A673 (cell line): ENCODE measurements at places on chromosomes 12 and 14.

GRCh38 chr14:72651714-72652113 lies 242.2 kb downstream of the DPF3 start:
- DNase-seq: no peak

DNA sequence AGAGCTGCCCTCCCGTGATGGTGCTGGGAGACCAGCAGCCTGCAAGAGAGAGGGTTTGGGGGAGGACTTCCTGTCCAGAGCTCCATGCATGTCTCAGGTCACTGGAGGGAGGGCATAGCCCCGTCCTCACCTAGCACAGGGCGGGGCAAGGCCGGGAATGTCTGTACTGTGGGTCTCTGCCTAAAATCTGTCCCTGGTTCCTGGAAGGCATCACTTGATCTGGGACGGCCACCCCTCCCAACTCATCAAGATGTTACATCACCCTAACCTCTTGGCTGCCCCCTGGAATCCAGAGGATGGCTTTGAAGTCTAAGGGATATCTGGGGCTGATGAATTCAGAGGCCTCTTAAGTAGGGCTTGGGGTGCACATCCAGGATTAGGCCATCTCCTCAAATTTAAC lies 37.0 kb upstream of the MEG3 start:
- no peak for DNase-seq

DNA sequence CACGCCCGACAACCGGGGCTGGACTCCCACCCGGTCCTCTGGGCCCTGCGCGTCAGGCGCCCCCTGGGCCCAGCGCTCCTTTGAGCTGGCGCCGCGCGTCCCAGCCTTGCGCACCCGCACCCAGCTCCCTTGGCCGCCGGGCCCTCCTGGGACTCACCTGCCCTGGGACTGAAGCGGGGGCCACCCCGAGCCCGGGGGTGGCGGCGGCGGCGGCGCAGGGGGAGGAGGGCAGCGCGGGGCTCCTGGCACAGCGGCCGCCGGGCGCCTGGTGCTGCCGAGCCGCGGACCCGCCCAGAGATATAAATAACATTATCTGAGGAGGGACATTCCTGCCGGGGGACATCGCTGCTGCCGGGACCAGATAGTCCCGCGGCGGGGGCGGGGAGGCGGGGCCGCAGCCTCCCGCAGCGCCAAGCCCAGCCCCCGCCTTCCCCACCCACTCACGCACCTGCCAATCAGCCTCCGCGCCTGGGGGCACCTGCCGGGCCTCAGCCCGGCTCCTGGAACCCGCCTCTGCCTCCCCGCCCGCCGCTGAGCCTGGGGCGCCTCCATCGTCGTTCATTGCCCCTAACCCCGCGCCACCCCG lies at the start of gene SPTB:
TSS of gene SPTB (minus strand) at position 273 of the 586 bp plus-strand sequence. CDS start 56,813 bp downstream, outside the sequence.
- DNase-seq: peak; percentile 28

GRCh38 chr12:88336076-88336739 lies 194.1 kb downstream of the TMTC3 start:
- no peak for DNase-seq

DNA sequence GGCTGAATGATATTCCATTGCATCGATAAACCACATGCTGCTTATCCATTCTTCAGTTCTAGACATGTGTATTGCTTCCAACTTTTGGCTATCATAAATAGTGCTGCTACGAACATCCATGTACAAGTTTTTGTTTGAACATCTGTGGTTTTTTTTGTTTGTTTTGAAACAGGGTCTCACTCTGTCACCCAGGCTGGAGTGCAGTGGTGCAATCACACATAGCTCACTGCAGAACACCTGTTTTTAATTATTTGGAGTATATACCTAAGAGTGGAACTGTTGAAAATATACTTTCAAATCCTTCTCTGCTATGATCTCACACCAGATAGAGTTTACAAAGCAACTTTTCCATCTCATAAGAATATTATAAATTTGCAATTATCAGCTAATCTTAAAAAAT lies 124.2 kb downstream of the TTC7B start:
- no peak for DNase-seq

DNA sequence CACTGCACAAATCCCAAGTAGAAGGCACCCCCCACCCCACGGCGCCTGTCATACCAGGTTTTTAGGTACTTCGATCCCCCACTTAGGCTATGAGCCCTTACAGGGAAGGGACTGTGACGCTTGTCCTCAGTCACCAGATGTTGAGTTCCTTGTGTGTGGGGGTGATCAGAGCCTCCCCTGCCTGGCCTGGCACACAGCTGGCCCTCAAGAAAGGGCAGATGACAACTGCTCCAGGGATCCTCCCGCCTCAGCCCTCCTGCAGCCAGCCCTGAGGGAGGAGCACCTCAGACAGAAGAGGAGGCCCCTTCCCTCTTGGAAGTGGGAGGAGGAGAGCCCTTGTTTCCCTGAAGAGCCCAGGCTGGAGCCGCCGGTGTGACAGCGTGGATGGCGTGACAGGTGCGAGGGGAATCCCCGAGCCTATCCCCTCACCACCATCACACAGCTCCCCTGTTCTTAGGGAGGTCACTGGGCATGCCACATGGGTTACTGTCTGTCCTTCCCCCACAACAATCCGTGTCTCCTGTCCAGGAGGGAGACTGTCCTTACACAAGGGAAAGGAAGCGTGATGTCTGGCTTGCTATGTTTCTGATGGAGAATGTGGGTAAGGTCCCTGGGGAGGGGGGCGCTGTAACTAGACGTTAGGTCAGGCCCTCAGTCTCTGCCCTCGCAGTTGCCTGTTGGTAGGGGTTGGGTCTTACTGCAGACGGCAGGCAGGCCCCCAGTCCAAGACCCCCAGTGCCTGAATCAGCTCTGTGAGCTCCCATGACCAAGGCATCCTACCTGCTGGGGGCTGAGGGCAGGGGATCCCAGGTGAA lies 31.4 kb downstream of the P2RX4 start:
- DNase-seq: no peak

- no peak for DNase-seq
Observed at GRCh38 chr14:37974421-37974820, 233.3 kb upstream of the SSTR1 start.

DNA sequence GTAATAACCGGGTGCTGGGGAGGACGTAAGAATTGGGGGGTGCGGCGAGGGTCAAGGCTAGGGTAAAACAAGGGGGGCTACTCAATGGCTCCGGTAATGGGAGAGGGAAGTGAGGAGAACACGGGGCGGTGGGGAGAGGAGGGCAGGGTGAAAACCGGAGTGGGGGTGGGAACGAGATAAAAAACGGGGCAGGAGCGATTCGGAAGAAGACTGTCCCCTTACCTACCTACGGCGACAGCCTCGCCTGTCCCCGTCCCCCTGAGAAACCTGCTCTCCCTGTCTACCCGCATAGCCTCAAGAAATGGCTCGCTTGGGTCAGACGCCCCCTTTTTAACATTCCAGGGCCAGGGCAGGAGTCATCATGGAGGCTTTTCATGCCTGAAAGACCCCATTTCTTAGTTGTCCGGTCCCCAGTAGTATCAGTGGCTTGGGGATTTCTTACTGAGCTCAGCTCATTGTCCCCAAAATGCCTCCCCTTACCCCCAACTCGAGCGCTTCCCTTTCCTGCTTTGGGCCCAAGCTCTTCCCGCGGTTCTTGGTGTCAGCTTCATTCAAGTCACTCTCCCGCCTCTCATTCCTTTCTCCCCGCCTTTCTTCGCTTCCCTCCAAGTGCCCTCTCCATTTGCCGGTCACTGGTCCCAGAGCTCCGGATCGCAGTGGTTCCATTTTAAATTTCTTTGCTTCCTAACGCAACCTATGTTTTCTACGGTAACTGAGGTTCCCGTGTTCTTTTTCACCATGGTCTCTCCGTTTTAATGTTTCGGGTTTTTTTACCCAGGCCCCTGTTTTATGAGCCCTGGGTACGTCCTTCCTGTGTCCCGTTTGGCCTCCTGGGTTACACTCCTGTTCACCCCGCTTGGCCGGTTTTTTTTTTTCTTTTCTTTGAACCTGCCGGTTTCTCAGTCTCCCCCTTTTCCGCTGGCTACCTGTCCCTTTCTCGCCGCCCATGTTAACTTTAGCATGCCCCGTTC lies 1.2 kb upstream of the WSB2 start:
- DNase-seq: peak; percentile 67

- no peak for DNase-seq
Observed at GRCh38 chr14:102827716-102828115, 50.5 kb downstream of the TRAF3 start.

DNA sequence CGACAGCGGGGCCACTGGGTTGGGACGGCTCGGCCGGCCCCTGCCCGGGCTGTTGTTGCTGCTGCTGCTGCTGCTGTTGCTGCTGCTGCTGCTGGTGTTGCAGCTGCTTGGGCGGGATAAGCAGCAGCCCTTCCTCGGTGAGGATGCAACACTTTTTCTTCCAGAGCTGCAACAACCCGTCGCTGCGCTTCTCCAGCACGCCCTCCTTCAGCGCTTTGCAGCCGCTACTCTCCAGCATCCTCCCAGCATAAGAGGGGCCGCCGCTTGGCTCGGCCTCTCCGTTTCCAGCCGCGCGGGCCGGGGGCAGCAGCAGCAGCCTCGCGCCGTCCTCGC lies 529 bp downstream of the PHLDA1 start:
- no peak for DNase-seq

DNA sequence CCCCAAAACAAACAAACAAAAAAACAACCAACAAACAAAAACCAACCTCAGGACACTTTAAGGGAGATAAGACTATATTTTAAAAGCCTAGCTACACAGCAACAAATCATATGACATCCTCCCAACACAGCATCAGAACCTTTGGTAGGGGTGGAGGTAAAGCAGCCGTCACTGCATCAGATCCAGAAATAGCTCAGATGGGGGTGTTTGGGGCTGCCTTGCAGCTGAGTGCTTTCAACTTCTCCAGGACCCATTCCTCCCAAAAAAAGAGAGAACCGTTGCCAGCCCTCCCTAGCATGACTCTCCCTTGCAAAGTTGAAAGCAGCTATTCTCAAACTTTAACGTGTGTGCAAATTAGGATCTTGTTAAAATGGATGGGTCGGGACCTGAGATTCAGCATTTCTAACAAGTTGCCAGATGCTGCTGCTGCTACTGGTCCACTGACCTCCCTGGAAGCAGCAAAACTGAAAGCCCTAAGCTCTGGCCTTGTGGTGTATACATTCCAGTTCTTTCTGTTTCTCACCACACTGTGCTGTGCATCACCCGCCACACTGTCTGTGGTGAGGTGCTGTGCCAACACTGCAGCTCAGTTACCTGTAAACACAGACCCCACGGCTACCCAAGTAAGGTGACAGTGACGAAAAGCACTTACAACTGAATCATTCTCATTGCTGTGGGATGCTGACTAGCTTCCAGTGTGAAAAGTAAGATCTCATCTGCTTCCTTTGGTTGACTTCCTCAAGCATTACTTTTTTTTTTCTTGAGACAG lies 54.0 kb downstream of the SLC38A1 start:
- no peak for DNase-seq

- DNase-seq: no peak
Observed at GRCh38 chr14:58131386-58131785, 20.6 kb downstream of the ARMH4 start.

DNA sequence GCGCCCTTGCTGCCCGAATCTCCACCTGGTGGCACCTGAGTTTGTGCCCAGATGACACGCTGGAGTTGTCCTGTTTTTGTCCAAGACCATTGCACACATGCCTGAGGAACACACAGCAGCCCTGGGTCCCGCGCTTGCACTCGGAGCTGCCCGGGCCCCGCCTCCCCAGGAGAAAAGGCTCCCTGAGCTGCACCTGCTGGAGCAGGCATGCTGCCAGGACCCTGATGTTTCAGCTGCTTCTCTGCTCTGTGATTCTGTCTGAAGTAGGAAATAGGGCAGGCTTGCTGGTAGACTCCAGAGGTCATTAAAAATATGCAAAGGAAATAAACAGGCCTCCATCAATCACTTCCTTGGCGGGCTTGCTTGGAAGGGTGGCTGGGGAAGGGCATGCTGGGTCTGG lies 271.6 kb downstream of the CACNA1C start:
- peak; percentile 38 for DNase-seq

DNA sequence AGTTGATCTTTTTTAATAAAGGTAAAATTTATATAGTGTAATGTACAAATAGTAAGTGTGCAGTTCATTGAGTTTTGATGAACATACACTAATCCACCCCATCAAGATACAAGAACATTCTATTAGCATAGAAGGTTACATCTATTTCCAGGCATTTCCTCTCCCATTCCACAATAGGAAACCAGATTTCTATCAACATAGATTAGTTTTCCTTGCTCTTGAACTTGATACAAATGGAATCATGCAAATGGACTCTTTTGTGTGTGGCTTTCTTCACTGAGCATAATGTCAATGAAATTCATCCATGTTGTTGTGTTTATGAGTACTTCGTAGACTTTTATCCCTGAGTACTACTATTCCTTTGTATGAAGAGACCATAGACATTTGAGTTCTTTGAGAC lies 10.8 kb downstream of the STYX start:
- DNase-seq: peak; percentile 5

DNA sequence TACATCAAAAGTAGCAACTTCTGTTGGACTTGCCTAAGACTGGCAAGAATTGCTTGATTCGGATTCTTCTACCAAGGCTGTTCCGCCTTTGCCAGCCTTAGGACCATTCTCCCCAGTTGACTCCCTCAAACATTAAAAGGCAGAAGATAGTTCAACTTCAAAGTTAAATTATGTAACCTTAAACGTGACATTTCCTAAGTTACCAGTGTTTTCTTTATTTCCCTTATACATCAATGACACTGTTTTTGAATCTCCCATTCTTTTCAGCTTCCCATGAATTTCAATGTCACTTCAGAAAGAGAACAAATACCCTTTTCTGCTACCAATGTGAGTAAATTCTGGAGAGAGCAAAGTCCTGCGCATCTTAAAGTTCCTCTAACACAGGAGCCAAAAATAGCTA lies 25.2 kb downstream of the CAPRIN2 start:
- no peak for DNase-seq

GRCh38 chr14:37320106-37320505 lies 122.4 kb downstream of the MIPOL1 start:
- no peak for DNase-seq

- DNase-seq: no peak
Observed at GRCh38 chr14:102882226-102882906, 40.1 kb upstream of the AMN start.

DNA sequence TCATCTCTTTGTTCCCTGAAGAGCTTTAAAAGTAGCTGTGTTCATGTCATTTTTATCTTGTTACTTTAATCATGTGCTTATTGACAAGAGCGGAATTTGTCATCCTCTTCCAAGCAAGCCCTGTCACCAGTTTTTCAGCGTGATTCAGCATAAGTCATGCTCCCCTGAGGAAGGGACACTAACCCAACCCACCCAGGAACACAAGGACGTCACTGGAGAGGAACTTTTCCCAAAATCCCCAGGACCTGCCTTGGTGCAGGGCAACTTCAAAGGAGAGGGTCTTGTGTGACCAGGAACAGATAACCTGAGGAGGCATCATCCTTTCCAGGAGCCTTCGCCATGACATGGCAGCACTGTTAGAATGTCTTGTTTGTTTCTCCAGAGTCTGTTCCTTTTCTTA lies 107.1 kb upstream of the DIO3 start:
- peak; percentile 9 for DNase-seq

DNA sequence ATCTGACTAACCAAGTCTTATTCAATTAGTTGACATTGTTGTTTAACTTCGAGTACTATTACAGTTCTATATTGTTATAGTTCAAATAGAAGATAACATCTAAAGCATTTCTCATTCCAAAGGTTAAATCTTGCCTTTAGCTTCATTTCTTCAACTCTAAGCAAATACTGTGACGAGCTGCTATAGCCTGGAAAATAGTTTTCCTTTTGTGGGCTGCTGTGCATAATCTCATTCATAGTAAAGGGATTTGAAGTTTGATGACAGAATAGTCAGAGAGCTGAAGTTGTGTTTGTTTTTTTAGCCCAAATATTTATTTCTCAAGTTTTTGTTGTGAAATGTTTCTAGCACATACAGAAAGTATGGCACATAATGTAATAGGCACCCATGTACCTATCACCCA lies 13.4 kb downstream of the PSEN1 start:
- DNase-seq: no peak

- no peak for DNase-seq
Observed at GRCh38 chr14:32059702-32060101, 17.4 kb upstream of the ARHGAP5 start.
